ENCODE measurements at places on chromosomes 6 and 20.

GRCh38 chr6:30463651-30464618 lies 25.4 kb upstream of the HLA-E start:
- no peak for DNase-seq

- DNase-seq = no peak
Observed at GRCh38 chr6:170542031-170542719, 10.9 kb downstream of the PSMB1 start.

DNA sequence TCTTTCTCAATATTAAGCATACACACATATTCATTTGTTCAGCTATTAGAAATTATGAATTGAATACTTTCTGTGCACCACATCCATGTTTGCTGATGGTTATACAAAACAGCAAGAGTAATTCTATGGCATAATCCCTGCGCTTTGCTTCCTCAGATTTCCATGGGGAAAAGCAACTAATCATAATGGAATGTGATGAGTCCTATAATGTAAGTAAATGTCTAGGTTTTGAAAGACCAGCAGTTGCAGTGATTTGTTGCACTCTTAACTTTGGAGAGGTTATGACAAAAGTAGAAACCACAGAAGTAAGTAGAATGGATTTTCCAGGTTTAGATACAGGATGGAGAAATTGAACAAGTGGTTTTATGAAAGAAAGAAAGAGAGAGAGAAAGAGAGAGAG lies 652.1 kb downstream of the CBLN4 start:
- DNase-seq = peak; percentile 21

- no peak for DNase-seq
Observed at GRCh38 chr20:64051561-64052325, 2.3 kb upstream of the SOX18 start.

DNA sequence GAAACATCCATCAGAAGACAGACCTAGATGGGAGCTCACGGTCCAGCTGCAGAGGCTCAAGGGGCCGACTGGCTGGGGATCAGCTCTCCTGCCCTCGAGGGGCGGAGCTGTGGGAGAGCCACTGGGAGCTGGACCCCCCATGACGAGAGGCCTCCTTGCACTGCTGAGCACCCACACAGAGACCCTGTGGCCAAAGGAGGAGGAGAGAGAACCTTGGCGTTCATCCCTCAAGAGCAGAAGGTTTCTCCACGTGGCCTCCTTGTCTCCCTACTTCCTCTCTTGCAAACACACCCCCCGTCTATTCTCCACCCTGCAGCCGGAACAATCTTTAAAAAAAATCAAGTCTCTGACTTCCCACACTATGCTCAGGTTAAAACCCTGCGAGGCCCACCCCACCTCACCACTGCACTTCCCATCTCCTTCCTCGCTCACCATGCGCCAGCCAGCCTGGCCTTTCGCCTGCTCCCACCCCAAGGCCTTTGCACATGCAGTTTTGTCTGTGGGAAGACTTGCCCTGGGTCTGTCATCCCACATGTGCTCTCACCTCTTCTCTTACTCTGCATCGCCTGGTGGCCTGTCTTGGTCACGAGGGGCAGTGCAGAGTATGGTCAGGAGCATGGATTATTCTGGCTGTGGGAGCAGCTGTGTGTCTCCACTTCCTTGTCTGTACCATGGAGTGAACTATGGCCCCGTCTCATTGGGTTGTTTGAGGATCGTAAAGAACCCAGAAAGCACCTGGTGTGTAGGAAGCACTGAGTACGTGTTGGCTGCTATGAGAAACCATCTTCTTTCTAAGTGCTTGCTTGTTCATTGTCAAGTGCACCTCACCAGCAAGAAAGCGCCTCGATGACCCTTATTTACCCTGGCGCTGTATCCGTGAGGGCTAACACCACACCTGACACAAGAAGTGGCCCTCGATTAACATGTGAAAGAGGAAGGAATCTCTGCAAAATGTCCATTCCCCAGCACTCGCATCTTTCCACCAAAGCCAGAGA lies 32.9 kb downstream of the PMEPA1 start:
- no peak for DNase-seq

GRCh38 chr20:35297155-35297554 lies 4.9 kb upstream of the FAM83C start:
- DNase-seq = no peak

GRCh38 chr6:321158-321438 lies 28.8 kb downstream of the DUSP22 start:
- DNase-seq = peak; percentile 33

DNA sequence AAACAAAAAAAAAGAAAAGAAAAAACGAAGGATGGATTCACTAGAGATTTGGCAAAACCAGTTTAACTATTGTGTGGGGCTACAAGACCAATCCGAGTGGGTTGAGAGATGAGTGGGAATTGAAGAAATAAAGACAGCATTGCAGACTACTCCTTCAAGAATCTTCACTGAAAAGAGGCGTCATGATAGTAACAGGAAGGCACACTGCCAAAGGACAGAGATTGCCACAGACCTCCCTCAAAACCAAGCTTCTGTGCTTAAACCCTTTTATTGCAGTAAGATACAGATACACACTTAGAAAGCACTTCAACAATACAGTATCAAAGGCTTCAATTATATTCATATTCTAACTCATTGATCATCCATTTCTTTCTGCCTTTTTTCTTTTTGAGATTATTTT lies 103.9 kb downstream of the IPCEF1 start:
- DNase-seq = no peak

- DNase-seq = peak; percentile 96
Observed at GRCh38 chr6:159915397-159915796, 24.6 kb downstream of the MAS1 start.

GRCh38 chr6:57303931-57304681 lies 13.3 kb upstream of the PRIM2 start:
- DNase-seq = no peak

GRCh38 chr20:44748005-44748370 lies 2.3 kb downstream of the KCNK15 start:
- DNase-seq = no peak

DNA sequence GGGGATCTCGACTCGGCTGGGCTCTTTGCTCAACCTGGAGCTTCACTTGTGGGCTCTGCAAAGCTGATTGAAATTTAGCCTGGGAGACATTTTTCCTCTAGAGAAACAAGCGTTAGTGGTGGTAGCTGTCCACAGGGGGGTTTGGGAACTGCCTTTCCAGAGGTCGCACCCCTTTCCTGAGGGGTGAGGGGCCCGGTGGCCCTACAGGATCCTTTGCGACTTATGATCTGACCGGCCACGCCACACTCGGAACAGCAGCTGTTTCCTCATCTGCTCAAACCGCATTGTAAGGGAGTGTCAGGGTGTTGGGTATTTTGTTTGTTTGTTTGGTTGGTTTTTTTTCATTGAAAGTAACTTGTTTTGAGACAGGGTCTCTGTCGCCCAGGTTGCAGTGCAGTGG lies 21.0 kb downstream of the PNLDC1 start:
- DNase-seq = no peak

DNA sequence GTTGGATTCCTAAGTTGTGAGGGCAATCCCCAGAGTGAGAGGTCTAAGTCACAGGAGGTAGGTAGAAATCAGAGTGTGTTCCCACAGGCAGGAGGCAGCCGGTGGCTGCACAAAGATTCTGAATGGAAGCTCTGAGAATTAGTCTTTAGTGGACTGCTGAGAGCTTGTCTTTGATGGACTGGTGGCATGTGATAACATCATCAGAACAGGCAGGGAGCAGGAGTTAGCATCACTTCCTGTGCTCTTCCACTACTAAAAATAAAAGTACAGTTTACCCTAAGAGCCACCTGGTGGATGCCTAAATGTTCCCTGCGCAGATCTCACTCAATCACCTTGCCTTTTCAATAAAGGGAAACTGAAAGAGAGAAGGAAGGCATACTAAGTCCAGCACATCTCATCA lies 294.6 kb upstream of the POU3F2 start:
- DNase-seq = no peak

GRCh38 chr6:166490671-166491500 lies 95.6 kb downstream of the RAMACL start:
- DNase-seq = peak; percentile 33

GRCh38 chr6:168367285-168367751 lies 47.7 kb upstream of the DACT2 start:
- no peak for DNase-seq

DNA sequence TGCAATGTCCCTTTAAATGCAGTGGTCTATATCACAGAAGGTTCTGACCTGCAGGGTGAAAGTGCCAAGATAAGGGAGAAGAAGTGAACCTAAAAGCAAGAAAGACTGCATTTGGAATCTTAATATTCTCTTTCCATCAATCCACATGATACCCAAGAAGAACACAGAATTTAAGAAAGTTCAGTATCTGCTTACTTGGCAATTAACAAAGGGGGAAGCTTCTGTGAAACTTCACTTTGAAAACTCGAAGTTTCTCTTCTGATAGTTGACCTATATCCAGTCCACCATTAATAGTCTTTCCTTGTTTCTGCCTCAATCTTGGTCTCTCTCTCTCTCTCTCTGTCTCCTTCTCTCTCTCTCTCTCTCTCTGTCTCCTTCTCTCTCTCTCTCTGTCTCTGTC lies 592.0 kb downstream of the UTRN start:
- DNase-seq = no peak

DNA sequence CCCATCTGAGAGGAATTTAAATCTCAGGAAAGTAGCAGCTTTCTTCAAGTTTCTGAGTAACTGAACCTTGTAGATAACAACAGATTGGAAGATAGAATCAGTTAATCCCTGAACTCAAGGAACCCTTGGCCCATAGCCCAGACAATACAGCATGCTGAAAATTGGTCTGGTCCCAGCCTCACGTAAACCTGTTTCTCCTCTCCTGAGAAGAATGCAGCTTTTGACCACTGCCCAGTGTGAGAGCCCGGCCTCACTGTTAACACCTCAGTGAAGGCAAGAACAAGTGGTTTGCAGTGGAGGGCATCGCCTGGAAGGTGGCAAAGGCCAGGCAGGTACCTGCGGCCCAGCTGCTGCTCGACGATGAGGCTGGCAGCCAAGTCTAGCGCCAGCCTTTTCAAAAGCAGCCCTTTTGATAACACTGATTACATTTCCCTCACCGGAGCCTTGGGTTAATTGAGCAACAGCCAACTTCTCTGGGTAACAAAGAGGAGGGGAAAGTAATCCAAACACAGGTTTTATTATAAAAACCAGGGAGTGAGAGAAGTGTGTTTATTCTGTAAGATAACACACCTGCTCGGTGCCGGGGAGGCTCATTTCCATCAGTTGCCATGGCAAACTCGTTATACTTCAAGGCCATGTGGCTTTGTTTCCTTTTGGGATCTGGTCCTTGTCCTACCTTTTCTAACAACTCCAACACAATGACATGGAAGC lies 54.0 kb downstream of the TRAF3IP2 start:
- no peak for DNase-seq

DNA sequence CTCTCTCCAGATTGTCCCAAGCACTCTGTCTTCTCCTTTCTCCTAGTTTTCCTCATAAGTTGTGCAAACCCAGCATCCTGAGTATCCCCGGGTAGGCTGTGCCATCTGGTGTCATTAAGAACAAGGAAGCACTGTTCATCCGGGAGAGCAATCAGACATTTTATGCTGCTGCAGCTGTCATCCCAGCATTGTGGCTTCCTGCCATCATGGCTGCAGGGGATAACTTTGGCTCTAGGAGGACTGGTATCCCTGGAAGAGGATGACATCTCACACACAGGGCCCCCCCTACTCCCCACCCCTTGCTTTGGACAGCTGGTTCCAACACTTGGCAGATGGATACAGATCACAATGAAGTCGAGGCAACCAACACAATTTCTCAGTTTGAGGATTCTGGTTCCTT lies 1195.1 kb upstream of the MAP3K7 start:
- DNase-seq = no peak

DNA sequence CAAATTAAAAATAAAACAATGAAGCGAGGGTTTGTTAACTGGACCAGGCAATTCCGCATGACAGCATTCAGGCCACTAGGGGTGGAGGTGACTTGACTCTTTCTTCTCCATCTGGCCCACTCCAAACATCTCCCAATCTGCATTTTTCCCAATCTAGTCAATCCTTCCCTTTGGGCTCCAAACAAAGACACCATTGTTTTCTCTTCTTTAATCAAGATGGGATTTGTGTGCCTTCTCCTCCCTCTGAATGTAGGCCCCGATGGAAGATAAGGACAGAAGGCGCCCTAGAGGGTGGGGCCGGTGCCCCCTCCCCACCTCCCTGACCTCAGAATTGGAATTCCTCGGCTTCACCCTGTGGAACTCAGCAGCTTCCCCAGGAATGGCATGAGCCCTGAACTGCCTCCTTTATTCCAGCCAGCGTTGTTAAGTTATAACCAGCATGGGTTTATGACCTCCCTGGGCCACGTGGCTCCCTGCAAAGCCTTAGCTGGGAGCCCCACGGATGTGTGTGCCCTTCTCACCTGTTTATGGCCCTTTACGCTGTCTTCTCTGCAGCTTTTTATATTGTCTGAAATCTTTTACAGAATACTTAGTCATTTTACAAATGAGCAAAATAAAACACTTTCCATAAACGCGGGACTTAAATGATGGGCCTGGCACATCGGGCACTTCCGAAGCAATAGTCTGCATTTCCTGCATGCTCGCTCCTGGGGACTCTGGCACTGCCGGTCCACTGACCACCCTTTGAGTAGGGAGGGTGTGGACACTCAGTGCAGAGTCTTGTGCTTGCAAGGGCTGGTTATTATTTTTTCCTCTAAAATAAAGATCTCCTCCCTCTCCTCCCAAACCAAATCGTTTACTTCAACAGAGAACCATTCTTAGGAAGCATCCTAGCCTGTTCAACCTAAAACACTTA lies 24.5 kb downstream of the OVOL2 start:
- no peak for DNase-seq

DNA sequence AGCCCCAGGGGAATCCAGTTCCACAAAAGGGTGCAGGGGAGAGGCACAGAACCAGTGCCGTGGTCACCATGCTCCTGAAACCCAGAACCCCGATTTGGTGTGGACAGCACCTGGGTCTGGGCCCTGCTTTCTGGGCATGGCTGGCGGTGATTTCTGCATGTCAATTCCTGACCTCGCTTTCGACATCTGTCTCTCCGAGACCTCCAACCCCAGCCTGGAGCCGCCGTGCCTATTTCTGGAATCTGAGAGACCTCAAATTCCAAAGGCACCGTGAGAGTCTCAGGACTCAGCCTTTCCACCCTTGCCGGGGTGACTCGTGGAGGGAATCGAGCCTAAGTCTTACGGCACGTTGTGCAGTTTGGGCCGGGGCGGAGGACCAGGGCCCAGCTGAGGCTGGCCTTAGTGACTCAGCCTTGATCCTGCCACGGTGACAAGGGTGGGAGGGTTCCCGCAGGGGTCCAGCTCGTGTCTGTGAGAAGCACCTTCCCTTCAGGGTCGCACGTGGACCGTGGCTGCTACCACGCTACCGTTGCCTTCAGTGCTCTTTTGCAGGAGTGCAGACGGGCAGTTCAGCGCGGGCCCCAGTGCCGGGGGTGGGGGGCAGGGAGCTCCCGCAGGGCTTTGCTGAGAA lies 133.7 kb downstream of the PXDC1 start:
- DNase-seq = no peak

- DNase-seq = no peak
Observed at GRCh38 chr6:1437553-1438406, 48.4 kb downstream of the FOXF2 start.

GRCh38 chr6:111591370-111591900 lies 14.2 kb downstream of the TRAF3IP2 start:
- peak; percentile 99 for DNase-seq

- no peak for DNase-seq
Observed at GRCh38 chr20:46592580-46593362, 42.3 kb upstream of the OCSTAMP start.

All from bronchial epithelial cell (primary cell).